Urinary bladder (tissue), 4 donors: ENCODE measurements at places on chromosomes 1 and 21. TPM values are rescaled to one million over a fixed set of nuclear protein-coding genes. Genes with fewer than 3 reads are reported as not detected.

LRRC38 gene
- 0.98 TPM for polyA plus RNA-seq

DNA sequence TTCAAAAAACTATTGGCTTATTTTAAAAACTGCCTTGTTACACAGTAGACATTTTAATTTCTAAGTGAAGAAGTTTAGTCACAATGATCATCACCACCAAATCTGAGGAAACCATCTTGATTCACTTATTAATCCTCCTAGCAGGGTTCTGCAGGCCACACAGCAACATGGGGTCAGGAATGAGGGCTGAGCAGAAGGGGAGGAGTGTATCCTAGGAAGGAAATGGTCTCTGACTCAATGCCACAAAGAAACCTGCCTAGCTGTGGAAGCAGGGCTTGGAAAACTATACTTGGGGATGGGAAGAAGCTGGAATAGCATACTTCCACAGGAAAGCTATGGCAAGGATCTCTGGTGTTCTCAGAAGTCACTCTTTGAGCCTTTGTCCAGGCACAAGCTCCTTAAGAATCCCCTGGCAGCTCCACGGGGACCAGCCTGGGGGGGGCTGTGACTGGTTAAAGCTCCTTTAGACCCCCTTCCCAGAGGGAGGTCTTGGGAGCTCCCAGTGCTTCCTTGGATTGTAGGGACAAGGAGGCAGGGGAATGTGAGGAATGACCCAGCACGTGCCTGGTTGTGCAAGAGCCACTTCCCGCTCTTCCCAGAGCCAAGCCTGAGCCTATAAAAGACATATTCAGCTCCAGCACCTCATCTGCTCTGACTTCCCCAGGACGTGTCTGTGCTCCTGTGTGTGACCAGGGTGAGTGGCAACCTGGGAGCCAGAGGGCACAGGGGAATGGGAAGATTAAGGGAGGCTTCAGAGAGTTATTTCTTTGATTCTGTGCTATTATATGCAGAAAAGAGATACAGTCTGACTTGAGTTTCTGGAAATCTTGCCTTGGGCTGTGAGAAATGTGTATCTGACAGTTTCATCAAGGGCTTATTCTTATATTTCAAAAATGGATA, at the start of gene LCE2A:
TSS of gene LCE2A (plus strand) at position 645 of the 900 bp plus-strand sequence. CDS start 557 bp downstream, outside the sequence.
- DNase-seq: no peak

DNA sequence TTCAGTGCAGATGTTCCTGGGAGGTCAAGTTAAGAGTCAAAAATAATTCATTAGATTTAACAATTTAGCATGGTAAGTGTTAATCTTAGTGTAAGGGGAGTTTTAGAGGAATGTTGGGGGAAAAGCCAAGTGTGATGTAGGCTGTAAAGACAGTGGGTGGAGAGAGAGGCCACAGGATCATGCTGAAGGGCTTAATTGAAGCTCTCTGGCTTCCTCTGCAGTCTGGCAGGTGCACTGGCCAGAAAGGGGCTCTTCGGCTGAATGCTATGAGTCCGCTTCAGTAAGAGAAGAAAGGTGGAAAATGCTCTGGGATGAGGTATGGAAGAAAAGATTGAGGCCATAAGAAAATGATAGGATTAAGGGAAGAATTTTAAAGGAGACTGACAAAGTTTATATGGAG, 3.0 kb downstream of the BRDT start:
- DNase-seq: no peak

ALPL gene
- polyA plus RNA-seq: 6.9 TPM

GRCh38 chr1:47522935-47523834, 85.3 kb downstream of the FOXD2 start:
- DNase-seq: no peak

DNA sequence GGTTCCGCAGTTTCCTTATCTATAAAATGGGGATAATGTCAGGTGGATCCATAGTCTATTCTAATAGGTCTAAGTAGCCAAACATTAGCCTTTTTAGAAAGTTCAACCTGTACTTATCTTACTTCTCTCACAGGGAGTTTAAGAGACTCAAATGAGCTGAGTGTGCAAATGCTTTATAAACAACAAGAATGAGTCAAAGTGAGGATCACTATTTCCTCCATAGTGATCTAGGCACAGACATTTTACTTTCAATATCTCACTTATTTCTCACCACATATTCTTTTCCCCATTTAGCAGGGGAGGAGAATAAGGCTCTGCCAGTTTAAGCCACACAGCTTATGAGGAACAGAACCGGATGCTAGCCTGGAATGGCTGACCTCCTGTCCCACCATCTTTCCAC, 92.1 kb upstream of the LMO4 start:
- no peak for DNase-seq

- DNase-seq: no peak
These were observed 15.7 kb upstream of the WDTC1 start for GRCh38 chr1:27218736-27219135.

DNA sequence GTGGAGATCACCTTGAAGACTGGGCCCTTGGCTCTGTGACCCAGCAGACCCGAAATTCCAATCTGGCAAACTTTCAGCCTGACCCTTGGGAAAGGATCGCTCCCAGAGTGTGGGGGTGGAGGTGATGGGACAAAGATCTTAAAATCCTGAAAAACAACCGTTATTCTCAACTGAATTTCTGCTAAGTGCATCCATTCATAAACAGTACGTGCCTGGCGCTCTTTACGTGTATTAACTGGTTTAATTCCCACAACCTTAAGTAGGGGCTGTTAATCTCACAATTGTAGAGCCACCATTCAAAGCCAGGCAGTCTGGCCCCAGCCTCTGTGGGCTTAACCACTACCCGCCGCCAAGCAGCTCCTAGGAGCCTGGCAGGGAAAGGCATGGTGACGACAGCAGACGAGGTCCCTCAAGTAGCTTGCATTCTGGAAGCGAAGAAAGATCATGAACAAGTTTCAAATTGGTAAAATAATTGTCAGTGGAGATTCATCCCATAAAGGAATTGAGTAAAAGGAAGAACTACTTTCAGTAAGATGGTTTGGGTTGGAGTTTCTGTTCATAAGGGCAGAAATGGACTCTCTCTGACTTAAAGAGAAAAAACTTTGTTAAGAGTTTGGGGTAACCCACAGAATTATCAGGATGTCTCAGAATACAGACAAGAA, 11.4 kb upstream of the RGS16 start:
- DNase-seq: no peak

DNA sequence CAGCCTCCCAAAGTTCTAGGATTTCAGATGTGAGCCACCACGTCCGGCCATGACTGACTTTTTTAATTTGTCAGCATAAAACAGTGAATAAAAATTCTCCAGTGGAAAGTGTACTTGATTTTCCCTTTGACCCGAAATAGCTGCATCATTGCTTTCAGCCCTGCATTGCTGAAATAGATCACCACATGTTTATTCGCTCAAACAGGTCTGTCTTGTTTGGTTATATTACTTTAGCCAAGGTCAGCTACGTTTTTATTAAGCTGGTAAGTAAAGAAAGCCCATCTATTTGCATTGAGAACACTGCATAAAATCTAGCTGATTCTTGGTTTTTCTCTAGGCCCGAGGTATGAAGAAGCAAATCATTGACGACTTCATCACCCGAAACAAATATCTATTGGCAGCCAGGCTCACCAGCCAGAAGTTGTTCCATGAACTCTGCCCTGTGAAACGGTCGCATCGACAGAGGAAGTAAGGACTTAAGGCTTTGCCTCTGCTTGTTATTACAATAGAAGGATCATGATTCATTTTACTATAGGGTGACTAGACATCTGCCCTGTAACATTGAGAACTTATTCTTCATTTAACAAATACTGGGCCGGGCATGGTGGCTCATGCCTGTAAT, 25.6 kb downstream of the AGMAT start:
- DNase-seq: peak; percentile 29

PFKFB2 gene
- 3.4 TPM for polyA plus RNA-seq

ATF3 gene
- 118 TPM for polyA plus RNA-seq
